ENCODE measurements at places on chromosomes 4 and X.

DNA sequence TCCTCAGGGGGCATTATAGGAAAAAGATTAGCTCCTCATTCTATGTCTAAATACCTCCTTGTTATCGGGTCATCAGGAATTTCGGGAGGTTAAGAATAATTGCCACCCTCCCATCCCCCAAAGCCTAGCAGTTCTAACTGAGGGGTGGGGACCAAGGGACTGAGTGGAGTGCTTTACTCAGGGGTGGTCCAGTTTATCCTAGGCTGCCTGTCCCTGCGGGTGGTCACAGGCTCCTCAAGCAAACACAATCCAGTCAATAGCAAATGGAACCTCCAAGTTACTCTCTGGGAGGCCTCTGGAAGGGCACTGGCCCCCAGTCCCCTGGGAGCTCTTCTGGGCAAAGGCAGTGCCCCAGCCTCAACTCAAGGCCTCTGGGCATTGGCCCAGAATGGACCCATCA is 6.7 kb downstream of the ELF4 start:
- no peak for DNase-seq

- no peak for DNase-seq
Measured at GRCh38 chrX:105564501-105564900, 257.8 kb upstream of the NRK start.

DNA sequence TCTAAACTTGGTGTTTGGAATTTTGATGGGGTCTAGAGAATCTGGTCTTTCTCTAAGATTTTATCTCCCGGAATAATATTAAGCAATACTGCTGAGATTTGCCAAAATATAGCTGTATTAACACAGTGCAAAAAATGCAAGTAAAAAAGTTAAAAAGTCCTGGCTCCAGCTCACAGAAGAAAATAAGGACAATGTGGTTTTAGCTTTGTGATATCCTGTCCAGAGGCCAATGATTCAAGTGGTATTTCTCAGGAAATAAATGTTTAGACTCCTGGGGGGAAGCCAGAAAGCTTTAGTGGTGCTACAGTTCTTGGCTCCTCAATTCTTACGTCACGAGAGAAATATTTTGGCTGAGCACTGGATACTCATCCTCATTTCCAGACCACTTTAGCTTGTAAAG is 40.9 kb upstream of the IL13RA2 start:
- DNase-seq = no peak

DNA sequence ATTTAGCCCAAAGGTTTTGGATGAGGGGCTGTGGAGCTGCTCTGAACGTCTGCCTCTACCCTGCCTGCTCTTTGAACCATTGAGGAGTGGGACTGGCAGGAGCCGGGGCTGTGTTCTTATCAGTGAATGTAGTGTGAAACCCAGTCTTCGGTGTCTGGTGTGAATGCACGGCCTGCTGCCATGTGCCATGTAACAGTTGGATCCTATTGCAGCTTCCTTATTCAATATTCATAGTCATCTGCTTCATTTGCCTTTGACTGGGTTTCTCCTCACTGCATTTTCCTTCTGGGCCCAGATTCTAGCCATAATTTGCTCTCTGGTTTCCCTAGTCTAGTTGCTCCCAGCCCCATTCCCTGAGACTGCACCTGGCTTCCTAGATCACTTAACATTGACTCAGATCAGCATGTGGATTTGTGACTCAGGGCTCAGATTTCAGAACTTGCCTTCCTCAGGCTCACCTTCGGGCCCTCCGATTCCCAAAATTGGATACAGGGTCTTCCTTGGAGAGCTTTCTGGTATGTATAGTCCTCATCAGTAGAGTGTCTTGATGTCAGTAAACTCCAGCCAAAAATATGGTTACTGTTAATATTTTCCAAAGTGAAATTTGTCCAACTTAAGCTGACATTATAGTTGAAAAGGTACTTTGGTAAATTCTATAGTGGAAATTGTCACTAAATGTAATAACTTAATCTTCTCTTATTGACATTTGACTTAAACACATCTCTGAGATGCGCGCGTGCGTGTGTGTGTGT is 94.0 kb upstream of the DDIT4L start:
- no peak for DNase-seq

GRCh38 chr4:26766141-26766540 is 94.5 kb upstream of the STIM2 start:
- no peak for DNase-seq

GRCh38 chr4:77072195-77072753 is 3.5 kb downstream of the CCNI start:
- DNase-seq = no peak

DNA sequence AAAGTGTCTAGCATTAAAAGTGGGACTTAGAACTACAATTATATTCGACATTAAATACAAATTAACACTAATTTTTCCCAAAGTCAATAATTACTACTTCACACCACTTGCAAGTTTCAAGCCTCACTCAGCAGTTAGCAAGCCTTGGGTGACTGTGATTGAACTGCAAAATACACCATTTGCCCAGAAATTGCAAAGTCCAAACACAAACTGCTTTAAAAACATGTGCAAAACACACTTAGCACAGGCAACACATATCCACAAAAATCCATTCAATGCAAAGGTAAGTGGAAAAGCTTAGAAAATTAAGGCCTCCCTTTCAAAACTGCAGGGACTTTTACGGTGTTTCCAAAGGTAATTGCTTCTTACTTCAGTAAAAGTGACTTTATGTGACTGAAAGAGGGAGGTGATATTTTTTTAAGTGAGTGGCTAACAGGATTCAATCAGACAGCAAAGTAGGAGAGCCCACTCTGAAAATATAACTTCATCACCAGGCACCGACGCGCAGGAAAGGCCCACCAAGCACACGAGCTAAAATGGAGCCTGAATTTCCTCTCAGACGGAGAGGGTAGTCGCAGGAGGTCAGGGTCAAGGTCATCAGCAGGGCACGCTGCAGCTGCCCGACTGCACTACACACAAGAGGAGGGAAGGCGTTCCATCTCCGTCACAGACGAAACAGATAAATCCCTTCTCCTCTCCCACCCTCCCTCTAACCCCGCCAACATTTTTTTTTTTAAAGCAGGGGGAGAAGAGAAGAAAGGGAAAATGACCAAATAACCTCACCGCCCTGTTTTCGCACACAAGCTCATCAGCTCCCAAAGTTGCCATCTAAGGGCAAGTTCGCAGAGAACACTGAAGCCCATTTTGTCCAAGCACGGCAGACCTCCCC is 3.1 kb downstream of the ZNF827 start:
- no peak for DNase-seq

GRCh38 chrX:122512561-122513072 is 671.5 kb upstream of the GRIA3 start:
- no peak for DNase-seq

DNA sequence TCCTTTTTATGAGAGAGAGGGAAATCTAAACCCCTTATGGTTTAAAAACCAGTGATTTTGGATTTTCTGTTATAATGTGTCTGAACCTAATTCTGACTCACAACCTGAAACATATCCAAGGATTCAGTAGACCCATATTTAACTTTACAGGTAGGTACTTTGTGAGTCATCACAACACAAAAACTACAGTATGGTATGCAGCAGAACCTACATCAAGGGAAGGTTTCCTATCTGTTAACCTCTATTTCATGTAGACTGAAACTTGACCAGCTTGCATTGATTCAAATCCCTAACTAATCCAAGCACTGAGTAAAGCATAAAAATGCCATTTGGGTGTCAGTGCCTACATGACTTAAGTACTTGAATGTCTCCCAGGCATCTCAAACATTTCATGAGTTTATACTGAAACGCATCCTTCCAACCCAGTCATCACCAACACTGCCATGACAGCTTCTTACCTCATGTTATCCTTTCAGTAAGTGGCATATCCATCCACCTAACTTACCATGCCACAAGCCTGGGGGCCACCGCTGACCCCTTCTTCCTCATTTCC is 4.3 kb upstream of the ARHGAP10 start:
- DNase-seq = no peak

DNA sequence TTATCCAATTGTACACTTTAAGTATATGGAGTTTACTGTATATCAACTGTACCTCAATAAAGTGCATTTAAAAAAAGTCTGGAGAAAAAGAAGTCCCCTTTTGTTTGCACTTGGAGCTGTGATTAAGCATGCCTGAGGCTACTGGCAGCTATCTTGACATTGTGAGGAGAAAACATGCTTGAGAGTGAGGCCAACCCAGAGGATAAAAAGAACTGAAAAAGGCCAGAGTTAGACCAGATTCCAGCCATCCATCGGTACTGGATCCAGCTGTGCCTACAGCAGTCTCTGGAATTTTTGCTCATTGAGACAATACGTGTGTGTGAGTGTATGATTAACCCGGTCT is 57.4 kb downstream of the LGI2 start:
- no peak for DNase-seq

DNA sequence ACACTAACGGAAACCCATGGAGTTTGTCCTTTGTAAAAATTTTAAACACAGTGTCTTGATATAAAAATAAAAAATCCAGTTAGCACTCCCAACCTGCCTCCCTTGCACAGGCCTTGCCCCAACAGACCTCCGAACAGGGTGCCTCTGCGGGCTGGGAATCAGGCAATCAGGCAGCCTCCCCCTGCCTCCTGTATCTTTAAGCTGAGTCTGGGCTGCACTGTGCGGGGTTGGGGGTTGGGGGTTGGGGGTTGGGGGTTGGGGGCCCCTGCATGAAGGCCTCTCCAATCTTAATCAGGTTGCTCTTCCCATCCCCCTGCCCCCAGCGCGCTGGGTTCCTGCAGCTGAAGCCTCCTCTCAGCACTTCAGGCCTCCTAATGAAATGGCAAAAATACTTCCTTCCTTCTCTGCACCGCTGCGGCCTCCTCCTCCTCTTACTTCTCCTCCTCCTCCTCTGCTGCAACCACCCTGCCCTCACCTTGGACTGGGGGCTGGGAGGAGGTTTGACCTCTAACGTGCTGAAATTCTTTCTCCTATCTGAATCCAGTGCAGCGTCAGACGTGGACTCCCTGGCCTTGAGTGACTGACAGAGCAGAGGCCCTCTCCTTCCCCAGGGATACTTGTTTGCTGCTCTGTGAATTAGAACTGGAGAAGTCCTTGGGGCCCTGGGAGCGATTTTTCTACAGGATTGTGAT is 26.6 kb downstream of the NLGN3 start:
- DNase-seq = no peak

DNA sequence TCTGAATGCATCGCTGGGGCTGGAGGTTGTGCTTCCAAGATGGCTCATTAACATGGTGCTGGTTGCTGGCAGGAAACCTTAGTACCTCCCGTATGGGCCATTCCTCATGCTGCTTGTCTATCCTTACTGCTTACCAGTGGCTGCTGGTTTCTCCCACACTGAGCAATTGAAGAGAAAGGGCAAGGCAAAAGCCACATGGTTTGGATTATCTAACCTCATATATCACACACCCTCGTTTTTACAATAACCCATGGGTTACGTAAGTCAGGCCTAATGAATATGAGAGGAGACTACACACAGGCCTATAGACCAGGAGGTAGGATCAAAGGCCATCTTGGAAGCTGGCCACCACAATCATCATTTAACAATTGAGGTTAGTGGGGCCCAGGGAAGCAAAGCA is 141.8 kb upstream of the EDNRA start:
- DNase-seq = no peak

DNA sequence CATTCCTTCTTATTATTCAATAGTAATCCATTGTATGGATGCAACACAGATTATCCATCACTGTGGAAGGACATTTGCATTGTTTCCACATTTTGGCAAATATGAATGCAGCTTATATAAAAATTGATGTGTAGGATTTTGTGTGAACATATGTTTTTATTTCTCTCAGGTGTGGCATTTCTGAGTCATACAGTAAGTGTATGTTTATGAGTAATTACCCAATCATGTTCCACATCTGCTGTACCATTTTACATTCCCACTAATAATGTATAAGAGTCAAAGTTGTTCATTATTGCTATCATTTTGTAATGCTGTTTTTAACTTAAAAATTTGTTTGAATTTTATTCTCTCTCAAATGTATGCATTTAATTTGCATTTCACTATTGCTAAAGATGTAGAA is 25.5 kb downstream of the MAGEA4 start:
- DNase-seq = no peak

- no peak for DNase-seq
Measured at GRCh38 chr4:5782829-5783476, 72.0 kb downstream of the EVC start.

DNA sequence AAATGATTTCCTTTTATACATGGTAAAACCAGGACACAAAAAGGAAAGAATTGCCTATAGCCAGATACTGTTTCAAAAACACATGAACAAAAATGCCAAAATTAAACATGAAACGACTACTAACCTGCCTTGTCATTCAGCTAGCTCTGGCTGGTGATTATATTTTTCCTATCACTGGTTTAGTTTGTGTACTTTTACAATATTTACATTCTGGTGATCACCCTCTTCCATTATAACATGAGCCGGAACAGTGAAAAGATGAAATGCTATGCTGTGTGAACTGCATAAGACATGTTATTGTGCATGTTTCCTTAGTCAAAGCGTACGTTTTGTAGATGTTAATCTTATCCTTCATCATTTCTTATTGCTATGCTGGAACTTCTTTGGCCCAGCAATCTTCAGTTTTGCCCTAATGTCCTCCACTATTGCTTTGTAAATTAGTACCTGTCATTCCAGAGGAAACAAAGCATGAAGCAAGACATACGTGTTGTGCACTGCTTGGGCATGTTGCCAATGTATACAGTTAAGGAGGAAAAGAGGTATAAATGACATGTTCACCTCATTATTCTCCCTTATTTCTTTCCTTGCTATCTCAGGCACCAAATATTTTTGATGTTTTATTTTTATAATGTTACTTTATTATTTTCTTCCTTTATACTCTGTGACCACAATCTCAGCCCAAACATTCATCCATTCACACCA is 386.3 kb downstream of the ARHGAP24 start:
- DNase-seq = no peak

DNA sequence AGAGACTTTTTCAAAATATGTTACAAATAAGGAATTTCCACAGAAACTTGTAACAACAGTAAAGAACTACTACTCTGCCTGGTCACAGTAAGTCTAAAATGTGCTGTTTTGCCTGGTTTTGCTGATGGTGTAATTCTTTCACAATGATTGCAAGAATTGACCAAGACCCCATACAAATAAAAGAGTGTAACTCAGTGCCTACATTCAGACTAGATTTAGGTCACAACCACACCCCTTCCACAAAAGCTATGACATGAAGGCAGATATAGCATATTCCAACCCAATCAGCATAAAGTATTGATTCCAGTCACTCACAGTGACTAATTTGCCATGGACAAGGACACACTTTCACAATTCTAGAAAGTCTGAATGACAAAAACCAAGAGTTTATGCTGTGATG is 53.7 kb upstream of the TMPRSS11F start:
- DNase-seq = no peak

DNA sequence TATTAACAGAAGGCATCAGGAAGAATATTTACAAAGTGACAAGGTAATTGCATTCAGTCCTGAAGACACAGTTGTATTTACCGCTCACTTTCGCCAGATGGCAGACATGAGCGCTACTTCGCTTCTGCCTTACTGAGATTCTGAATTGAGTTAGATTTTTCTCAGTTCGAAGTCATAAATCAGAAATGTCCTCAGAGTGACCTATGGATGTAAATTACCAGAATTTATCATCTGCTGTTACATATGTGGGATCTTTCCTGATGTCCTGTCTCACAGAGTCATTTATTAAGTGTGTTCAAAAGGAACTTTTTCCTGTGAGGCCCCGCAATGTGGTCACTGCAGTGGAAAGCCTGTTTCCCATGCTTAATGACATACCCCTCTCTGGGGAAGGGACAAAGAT is 97.3 kb upstream of the DCLK2 start:
- DNase-seq = no peak
